Ecto neural progenitor cell (in vitro differentiated cells): ENCODE measurements at places on chromosomes 7 and 10.

DNA sequence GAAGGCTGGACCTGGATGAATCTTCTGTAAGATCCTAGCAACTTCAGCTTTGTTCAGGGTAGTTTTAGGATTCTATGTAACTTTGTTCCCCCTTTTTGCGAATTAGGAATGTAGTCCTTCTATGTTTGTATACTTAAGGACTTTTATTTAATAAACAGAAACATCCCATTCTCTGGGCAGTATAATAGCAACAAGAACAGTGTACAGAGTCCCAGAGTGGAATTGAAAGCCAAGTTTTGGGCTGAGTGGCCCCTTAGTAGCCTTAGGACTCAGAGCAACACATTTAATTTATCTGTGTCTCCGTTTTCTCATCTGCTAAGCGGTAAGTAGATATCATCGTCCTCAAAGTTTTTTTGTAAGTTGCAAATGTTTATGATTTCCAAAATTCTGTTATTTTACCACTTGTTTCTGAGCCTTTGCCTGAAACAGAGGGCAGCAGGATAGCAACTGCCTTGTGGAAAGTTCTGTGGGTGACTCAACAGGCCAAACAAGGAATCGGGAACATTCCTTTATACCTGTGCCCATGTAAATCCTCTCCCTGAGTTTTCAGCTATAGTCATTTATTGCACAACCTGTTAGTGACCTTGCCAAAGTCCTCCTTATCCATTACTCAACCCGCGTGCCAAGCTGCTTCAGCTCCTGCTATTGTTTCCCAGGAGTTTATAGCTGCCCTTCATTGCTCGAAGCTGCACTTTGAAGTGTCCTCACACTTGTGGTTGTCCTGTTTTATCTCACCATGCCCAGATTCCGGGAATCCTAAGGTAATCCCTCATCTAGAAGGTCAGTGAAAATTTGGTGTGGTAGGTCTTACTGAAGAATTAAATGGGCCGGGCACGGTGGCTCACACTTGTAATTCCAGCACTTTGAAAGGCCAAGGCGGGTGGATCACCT, 199.1 kb upstream of the AHR start:
- DNase-seq, result no peak

DNA sequence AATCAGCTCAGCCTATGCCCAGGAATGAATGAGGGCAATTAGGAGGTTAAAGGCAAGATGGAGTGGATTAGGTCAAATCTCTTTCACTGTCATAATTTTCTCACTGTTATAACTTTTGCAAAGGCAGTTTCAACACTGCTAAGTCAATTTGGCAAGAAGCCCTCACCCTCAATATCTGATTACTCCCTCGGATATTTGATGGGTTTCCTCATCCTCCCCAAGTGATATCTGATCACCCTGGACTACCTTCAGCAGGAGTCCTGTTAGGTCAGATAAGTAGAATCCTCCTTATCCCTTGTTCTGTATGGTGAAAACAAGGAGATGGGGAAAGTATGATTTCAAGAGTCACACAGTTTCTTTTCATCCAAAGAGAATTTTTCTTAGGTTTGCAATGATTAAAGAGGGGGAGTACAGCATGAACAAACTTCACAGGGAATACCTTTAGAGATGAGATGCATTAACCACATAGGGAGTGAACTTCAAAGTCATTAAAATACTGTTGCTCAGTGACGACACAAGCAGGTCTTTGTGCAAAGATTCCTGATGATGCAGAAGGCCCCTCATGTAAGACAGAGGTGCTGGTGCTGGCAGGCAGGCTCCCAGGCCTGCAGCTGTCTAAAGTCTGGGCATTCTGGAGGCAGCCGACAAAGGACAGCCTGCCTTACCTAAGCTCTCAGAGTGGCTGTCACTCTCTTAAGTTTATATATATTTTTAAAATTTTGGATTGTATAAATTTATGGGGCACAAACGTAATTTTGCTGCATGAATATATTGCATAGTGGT, 75.4 kb upstream of the POM121L12 start:
- DNase-seq, result no peak

DNA sequence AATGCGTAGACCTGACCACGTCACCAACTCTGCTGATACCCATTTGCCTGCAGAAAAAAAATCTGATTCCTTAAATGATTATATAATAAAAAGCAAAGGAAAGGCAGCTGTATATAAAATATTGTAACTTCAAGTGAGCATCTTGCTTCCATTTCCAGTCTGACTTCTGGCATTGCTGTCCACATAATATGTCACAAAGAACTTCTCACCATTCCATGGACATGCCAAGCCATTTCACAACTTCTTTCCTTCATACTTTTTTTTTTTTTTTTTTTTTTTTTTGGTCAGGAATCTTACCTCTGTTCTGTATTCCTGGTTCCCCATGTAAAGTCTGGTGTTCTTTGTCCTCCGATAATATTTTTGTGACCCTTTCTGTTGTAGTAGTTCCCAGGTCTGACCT, 165.5 kb downstream of the SND1 start:
- no peak for DNase-seq

- no peak for DNase-seq
Observed at GRCh38 chr10:98238391-98238790, 29.6 kb downstream of the LOXL4 start.

DNA sequence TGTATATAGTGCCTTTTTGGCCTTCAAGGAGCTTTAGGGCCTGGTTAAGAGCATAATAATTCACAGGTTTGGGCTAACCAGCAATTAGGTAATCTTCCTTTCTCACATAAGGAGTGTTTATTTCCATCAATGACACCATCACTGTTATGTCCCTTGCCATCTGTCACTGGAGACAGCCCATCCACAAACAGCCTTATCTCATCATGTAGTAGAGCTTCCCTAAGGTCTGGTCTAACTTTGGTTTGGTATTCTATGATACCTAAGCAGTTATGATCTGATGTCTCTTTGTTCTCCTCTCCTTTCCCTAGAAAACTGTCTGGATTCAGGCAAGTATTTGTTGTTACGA, 26.4 kb downstream of the MAPK8 start:
- no peak for DNase-seq

- no peak for DNase-seq
Observed at GRCh38 chr7:69091521-69091920, 506.8 kb upstream of the AUTS2 start.

DNA sequence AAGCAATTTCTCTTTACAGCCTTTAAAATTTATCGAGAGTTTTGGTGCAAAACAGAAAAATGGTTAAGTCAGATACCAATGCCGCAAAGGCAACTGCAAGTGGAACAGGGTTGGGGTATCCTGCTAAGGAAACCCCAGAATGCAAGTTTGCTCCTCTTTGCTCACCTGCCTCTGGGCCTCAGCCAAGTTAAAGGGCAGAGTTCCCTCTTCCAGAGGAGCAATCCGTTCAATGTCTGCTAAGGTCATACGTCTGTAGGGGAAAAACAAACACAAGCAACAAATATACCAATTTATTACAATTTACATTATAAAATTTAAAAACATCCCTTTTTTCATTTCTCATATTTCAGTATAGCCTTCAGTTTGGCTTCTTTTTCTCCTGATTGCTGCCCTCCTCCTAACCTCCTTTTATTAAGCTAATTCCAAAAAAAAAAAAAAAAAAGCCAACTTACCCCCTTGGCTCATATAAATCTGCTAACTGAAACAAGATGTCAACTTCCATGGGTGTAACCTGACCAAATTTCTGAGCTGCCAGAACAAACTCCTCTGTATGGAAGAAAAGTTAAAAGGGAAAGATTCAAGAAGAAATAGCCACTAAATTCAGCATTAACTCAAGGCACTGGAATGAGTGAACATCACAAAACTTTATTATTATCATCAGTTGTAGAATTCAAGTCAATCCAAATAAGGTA, 132.6 kb downstream of the SLC25A13 start:
- DNase-seq, result no peak

DNA sequence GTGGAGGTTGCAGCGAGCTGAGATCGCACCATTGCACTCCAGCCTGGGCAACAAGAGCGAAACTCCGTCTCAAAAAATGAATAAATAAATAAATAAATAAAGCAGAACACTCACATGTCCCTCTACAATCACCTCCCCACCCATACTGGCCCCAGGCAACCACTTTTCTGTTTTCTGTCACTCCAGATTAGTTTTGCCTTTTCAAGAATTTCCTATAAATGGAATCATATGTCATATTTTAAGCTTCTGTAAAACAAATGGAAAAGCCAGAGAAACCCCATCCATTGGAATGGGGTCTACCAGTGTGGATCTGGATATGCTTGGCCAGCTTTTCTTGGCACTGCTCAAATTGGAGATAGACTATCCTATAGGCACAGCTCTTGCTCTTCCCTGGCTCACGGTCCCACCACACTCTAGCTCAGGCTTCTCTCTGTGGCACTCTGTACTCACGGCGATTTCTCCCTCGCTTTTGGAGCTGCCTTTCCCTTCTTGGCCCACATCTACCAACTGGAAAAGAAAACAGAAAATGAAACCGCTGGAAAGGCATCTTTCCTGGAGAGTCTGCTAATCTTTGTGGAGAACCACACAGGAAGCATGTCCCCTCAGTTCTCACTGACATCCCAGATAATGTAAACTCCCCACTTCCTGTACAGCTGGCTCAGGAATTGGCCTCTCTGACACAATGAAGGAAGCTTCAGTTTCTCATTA, 210.1 kb downstream of the JCAD start:
- no peak for DNase-seq

DNA sequence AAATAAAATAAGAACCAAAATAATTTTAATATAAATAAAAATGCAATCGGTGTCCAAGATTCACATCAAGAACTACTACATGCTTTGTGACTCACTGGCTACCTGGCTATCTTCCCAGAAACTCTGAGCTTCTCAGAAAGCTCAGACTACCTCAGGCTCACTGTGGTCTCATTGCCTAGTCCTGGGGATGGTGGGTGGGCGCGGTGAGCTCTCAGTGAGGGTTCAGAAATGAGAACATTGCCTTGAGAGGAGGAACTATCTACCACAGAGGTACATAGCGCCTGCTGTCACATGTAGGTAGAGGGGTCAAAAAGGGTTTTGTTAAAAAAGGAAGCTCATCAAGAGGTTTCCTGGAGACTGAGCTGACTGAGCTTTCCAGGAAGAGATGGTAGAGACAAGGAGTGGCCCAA, 108.0 kb downstream of the WDFY4 start:
- DNase-seq, result no peak

DNA sequence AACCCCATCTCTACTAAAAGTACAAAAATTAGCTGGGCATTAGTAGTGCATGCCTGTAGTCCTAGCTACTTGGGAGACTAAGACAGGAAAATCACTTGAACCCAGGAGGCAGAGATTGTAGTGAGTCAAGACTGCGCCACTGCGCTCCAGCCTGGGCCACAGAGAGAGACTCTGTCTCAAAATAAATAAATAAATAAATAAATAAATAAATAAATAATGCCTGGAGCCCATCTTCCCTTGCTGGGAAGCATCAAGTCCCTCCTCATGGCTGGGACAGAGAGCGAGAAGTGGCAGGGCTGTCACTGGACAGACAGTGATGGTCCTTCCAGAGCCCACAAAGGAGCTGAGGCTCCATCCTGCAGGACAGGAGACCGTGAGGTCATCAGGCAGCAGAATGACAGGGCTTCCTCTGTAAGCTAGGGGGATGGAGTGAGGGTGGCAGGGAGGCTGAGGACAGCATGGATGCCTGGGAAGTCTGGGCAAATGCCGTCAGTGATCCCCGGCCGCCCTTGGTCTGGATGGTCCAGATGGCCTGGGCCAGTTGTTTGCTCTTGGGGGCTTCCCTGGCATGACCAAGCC, 36.4 kb upstream of the ELN start:
- DNase-seq, result no peak

DNA sequence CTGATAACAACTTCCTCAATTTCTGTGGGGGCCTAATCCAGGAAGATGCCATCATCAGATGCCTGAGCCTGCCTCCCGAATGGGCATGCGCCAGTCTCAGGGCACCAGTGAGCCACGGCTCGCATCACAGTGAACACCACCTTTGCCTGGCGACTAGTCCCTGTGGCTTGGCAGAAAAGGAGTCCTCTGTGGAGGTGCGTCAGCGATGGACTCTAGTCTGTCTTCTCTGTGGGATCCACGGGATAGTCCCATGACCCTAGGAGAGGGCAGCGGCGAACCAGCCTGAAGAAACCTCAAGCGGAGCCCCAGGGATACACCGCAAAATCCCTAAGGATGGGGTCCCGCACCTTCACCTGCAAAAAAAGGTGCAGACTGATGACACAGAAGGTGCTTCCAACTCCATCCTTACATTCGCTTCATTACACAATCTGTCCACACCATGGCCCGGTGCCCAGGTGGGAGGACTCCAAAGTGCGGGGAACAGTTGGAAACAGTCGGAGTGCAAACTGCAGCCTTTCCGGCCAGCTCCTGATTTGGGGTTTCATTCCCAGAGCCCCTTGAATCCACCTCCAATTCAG, 35.1 kb upstream of the ZNF273 start:
- DNase-seq, result no peak

- no peak for DNase-seq
Observed at GRCh38 chr7:121436136-121436535, 40.0 kb upstream of the FAM3C start.
